ENCODE measurements at places on chromosomes 11 and 22.

DNA sequence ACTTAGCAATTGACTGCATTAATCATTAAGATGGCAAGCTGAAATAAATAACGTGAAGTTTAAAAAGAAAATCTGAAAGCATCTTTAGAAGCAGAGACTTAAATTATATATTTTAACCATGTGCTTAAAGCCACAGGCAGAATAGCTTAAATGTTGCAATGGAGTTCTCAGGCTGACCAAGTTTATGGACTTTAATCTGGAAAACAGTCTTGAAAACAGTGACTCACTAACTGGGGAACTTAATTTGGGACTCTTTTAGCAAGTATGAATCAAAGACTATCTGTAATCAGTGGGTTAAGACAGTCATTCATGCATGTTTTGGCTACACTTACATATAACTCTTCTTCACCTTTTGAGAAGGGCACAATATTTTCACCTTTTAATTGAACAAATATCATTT, 12.6 kb upstream of the GLYATL1 start:
- no peak for DNase-seq

DNA sequence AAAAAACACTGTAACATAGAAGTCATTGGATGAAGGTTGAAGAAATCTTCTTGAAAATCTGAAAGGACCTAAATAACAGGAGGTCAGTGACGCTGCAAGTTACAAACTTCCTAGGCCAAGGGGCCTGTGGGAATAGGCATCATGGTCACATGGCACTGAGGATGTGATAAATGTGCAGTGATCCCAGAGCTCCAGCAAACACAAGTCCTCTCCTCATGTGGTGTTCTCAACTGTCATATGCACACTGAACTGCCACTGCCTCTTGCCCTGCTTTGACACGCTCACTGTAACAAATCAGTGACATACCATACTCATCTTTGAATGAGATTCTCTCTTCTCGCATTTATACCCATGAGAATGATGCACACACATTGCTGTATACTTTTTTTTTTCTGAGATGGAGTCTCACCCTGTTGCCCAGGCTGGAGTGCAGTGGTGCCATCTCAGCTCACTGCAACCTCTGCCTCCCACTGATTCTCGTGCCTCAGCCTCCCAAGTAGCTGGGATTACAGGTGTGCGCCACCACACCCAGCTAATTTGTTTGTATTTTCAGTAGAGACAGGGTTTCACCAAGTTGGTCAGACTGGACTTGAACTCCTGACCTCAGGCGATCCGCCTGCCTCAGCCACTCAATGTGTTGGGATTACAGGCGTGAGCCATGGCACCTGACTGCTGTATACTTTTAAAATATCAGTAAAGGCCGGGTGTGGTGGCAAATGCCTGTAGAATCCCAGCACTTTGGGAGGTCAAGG, 65.1 kb upstream of the YPEL1 start:
- no peak for DNase-seq

DNA sequence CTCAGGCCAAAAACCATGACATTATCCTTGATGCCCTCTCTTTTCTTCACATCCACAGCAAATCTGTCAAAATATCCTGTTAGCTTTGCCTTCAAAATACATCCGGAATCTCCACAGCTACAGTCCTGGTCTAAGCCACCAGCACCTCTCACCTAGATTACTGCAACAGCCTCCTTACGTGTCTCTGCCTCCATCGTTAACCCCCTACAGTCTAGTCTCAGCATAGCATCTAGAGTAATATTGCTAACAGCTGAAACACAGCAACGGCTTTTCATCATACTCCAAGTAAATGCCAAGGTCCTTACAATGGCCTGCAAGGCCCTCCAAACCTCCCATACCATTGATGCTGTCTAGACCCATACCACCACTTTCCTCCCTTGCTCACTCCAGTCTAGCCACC, 4.4 kb downstream of the TSG101 start:
- DNase-seq, result peak; percentile 15

DNA sequence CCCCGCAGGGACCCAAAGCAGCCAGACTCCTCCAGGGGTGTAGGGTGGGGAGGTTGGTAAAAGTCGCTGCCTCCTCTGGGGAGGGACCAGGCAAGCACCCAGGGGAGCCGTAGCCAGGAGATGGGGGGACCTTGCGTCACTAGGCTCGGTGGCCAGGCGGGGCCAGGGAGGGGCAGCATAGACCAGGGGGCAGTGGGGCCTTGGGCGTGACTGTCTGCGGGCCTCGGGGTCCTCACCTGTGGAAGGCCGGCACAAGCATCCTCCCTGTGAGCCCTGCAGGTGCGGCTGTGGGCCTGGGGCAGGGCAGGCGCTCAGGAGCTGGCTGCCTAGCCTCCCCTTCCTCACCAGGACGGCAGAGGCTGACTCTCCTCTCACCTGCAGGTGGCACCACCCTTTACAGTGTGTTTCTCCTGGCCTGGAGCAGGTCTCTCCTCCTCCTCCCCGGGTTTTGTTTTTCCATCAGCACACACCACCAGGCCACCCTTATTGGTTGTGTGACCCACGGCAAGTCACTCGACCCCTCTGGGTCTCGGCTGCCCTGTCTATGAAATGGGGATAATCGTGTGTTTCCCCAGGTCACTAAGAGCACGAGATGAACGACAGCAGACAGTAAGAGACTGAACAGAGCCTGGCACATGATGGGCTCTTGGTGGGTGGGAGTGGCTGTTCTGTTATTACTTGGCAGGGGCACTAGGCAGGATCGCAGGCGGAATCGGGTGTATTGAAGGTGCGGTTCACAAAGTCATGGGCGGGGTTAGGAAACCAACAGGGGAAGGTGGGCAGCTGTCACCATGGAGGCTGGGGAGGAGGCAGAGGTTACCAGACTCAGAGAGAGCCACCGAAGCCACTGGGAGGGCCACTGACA, 52.7 kb downstream of the FLRT1 start:
- no peak for DNase-seq

DNA sequence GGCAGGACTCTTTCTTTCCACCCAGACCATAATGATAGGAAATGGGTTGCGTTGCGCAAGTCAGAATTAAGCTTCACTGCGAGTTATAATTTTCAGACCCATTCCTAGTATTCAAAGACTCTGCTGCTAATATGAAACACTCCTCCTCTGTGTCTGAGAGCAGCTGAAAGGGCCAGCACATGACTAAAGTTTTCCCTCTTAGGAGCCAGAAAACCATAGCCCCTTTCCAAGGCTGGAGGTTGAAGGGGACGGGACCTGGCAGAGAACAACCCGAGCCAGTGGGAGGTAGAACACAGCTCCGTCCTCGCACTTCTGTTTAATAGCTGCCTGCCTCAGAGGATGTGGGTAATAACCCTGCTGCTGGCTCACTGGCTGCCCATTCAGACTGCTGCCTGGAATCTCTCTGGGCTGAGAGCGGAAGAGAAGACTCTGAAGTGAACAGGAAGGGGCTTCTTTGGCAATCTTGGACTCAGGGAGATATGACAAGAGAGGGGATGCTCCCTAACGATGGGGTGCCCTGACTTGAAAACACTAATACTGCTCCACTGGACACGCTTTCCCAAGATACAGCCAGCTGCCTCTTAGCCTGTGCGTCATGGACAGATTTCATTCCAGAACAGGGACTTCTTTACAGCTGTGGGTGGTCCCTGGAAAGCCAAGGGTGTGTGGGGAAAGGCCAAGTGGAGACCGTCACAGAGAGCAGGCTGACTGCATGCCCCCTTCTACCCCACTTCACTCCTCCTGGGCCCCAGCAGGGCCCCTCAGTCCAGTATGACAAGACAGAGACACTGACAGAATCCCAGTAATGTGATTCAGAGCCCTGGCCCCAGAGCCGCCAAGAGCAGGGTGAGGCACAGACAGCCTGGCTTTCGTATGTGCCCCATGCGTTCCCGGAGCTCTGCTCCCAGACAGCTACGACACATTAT, 156.9 kb downstream of the FEZ1 start:
- DNase-seq, result no peak

- no peak for DNase-seq
Measured at GRCh38 chr11:67543585-67543984, 20.3 kb upstream of the CABP2 start.

DNA sequence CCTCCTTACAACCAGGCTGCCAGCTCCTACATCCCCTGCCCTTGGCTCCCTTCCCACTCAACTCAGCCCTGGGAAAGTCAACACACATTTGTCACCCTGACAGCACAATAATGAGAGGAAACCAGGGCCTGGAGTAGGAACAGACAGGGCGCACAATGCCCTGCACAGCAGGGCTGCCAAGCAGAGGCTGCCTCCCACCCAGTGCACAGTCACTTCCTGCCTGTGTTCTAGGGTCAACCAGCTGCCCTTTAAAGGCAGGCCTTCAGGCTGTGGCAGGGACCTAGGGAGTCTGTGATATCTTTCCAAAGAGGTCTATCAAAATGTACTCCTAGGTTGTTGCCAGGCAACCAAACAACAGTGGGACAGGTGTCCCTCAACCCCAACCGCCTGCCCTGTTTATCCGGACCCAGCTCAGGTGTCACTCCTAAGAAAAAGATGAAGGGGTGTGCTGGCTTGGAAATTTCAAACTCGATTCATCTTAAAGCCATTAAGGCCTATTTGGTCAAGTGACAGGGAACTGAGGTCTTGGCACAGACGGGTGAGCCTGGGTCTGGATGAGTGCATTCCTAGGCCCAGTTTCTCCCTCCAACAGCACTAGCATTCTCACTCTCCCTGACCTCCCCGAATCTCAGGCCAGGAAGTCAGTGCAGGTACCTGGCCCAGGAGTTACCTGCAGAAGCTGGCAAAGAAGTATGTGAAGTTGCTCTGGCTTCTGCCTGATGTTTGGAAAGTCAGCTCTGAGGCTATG, 110.3 kb upstream of the PITPNB start:
- DNase-seq, result peak; percentile 28

- peak; percentile 59 for DNase-seq
Measured at GRCh38 chr22:40560551-40560950, 76.0 kb downstream of the MRTFA start.

DNA sequence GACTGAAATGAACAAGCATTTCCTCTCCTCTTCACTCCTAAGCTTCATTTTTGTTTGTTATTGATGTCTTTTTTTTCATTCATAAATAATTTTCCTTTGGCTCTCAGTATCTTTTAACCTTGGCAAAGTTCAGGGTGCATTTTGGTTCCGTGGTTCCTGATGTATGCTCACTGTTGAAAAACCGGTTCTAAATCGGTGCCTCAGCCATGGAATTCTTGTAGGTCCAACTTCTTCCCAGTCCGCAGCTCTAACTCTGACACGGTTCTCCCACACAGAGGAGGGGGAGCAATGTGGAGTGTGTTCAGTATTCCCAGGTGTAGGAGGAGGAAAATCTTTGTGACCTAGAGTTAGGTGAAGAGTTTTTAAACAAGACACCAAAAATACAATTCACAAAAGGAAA, 12.6 kb upstream of the MS4A15 start:
- no peak for DNase-seq

- DNase-seq, result no peak
Measured at GRCh38 chr22:24144056-24144777, 37.1 kb upstream of the SUSD2 start.

DNA sequence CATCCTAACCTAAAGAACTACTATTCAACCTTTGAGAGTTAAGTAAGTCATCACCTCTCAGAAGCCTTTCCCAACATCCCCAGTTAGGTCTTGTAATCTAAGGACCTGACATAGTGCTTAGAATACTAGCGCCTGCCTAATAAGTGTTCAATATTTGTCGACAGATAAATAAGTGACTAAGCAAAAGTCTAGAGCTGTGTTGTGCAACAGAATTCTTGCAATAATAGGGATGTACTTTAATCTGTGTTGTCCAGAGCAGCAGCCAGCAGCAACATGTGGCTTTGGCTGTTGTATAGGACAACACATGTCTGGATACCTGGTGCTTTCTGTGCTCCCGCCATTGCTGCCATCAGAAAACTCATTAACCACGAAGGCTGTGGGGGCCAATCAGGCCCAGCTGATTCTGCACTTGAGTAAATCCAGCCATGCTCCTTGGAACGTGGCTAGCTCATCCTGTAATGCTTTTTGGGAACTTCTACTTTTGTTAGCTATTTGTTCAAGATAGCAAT, 66.8 kb upstream of the NTM start:
- no peak for DNase-seq
